Activated T-helper 1 cell treated with anti-CD3 and anti-CD28 coated beads, Interleukin-2, amount 50 U/mL, for 16 hours (primary cell): ENCODE measurements at places on chromosomes 5 and 9.

GRCh38 chr5:44783634-44784315 is 25.0 kb upstream of the MRPS30 start:
- DNase-seq: no peak

DNA sequence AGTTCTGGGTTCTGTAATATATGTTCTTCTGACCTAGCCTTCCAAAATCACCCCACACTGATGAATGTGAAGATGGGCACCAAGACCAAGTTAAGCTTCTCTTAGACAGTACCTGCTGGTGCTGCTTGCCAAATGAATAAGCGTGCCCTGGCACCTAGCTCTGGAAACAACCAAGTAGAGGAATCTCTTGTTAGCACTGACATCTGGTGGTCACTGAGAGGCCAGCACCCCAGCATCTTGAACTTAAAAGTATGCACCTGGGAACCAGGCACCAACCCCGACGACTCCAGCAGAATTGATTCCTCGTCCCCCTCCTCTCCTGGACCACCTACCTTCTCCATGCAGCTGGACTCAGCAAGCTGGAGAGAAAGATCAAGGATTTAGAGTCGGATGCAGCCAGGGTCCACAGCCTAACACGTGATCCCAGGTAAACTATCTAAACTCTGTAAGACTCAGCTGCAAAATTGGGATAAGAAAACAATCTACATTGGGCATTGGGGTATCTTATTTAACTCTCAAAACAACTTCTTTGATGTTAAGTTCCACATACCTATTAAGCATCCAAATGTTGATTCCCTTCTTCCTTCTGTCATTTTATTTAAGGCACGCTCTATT is 89.8 kb downstream of the SLC1A3 start:
- DNase-seq: no peak

GRCh38 chr9:136326061-136326760 is 1.1 kb upstream of the GPSM1 start:
- no peak for DNase-seq

DNA sequence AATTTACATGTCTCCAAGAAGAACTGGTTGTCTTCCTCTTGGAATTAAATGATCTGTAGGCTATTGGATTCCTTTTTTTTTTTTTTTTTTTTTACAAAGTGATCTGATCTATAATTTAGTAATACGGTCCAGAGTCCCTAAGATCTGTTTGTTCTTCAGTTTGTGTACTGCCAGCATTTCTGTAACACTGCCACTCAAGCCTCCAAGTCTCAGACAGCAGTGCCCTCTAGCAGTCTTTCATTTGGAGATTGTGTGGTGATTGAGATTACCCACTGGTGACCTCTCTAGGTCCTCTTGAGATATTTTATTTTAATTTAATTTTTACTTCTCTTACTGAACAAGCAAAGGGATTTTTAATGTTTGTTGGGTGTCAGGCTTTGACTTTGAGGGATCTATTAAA is 40.8 kb downstream of the NDFIP1 start:
- DNase-seq: no peak

DNA sequence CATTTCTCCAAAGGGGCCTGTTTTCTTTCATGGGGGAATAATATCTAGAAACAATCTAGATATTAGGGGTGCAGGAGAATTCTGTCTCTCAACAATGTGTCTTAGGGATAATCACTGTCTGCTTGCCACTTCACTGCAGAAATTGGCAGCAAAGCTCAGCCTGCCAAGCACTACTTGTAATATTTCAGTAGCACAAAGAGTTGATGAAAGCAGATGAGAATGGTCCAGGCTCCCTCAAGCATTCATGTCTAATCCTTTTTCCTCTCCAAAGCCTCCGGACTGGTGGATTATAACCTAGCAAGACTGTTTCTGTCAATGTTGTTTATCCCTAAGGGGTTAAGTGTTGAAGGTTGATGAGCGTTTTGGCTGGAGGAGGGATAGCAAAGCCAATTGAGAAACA is 13.3 kb upstream of the MPDZ start:
- DNase-seq: no peak

GRCh38 chr5:175181331-175181730 is 262.7 kb downstream of the DRD1 start:
- DNase-seq: no peak

DNA sequence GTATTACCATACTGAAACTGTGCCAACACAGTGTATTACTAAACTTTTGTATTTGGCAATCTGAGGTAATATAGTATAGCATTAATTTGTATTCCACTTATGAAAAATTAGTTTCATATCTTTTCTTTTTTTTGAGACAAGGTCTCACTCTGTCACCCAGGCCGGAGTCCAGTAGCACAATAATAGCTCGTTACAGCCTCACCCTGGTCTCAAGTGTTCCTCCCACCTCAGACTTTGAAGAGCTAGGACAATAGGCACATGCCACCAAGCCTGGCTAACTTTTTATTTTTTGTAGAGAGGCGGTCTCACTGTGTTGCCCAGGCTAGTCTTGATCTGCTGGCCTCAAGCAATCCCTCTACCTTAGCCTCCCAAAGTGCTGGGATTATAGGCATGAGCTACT is 36.1 kb downstream of the POLK start:
- no peak for DNase-seq

GRCh38 chr9:137164370-137165249 is 5.2 kb downstream of the LRRC26 start:
- DNase-seq: no peak

- no peak for DNase-seq
Measured at GRCh38 chr5:158463938-158464337, 605.0 kb upstream of the CLINT1 start.

DNA sequence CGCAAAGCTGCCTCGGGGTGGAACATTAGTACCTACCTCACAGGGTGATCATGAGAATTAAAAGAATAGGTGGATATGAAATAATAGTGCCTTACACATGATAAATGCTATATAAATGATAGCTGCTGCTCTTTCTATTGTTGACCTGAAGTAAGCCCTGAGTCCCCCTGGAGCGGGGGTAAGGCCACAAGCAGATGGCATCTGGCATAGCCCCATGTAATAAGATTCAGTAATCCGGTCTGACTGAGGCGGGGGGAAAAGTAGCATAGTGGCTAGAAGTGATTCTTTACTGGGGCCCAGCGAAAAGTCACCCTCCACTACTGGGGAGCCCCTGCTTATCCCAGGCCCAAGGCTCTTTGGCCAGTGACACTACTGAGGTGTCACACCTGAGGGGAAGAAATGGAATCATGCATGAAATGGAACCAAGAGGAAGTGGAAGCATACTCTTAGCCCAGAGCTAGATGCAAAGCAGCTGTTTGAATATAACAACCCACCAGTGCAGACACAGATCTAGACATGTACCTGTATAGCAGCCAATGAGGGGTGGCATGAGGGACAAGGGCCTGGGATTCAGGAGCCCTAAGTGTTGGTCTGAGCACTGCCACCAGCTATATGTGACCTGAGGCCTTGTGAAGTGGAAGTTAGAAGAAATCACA is 16.1 kb upstream of the FGFR4 start:
- DNase-seq: no peak

GRCh38 chr9:36456480-36457065 is 56.5 kb upstream of the RNF38 start:
- DNase-seq: no peak

DNA sequence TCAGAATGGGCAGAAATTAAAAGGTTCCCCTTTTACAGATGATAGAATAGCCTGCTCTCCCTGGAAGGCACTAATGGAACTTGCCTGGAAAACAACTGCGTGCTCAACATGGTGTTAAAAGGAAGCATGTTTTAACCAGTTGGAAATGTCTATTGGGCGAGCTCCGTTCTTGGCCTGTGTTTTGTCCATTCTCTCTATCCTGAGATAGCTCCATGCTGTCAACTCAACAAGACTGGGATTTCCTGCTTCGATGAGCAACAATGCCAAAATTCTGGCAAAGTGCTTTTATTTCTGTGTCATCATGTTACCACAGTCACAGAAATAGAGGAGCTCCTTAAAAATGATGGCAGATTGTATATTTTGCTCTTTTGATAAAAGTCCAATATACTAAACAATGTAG is 198.3 kb downstream of the PLK2 start:
- DNase-seq: no peak

GRCh38 chr9:118281772-118282171 is 577.6 kb downstream of the TLR4 start:
- DNase-seq: no peak

DNA sequence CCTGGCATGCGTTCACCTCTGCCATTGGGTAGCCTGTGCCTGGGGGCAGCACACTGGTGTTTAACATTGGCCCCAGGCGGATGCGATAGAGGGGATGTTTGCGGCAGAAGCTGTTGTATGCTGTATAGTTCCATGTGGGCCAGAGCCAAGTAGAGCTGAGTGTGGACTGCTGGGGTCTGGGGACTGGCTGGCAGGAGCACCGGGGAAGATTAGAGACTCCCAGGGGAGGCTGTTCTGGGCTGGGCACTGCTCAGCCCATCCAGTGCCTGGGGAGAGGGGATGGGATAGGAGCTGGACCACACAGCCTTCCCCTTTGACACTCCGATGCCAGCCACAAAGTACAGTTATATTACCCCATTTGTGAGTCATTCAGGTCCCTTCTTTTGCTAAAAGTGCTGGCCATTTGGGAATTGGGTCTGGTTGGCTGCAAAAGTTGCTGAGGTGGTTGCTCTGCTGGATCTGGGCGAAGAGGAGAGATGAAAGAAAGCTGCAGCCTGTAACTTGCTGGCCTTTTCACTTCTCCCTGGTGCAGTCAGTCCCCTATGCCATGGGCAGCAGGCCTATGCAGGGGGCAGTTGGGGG is 73.8 kb downstream of the RGS3 start:
- DNase-seq: no peak

DNA sequence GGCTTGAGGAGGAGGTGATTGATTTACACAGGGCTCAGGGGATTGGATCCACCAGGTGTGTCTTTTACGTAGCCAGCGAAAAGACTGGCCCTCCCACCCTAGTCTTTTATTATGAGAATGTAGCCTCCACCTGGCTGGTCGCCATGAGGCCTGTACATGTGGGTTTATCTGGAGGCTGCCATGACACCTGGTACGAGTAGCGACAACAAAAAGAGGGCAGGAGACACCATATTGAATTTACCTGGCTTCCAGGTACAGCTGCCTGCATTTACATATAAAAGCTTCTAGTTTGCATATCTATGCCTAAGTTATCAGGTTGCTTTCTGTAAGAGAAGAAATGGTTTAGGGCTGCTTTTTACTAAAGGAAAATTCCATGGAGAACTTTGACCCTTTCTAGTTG is 1173.7 kb upstream of the SEMA6A start:
- no peak for DNase-seq
